ENCODE measurements at places on chromosomes 2 and 18. TPM values are rescaled to one million over a fixed set of nuclear protein-coding genes. Genes with fewer than 3 reads are reported as not detected.

Gene TUBA4B
- not detected for total RNA-seq

Gene OTOF
- total RNA-seq: 1.6 TPM

- no peak for DNase-seq
Observed at GRCh38 chr18:48947092-48947491, 3.7 kb downstream of the SMAD7 start.

DNA sequence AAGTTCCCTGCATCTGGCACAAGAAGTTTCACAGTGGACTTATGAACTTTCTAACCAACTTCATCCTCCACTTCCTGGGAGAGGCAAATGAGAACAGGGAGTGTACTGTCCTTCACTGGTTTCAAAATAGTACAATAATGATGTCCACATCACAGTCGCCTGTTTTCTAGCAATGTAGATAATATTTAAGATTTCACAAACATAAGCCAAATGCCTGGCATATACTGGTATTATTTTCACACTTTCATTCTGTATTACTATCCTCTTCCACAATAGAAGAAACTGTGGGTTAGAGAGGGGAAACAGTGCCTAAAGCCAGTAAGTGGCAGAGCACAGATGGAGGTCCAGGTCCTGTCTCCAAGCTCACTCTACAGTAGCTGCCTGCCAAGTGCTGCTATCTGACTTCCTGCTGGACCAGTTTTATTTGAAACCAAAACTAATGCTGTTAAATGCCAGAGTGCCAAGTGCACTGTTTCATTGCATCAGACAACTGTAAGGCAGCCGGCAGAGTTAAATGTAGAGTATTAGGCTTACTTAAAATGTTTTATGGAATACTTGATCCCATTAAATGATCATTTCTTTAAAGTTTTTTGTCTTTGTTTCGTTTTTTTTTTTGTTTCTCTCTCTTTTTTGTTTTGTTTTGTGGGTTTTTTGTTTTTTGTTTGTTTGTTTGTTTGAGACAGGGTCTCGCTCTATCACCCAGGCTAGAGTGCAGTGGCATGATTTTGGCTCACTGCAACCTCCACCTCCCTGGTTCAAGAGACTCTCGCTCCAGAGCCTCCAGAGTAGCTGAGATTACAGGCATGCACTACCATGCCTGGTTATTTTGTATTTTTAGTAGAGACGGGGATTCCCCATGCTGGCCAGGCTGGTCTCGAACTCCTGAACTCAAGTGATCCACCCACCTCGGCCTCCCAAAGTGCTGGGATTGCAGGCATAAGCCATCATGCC, 15.1 kb downstream of the COBLL1 start:
- no peak for DNase-seq

Measured in activated T-cell treated with anti-CD3 and anti-CD28 coated beads, Interleukin-2, amount 50 U/mL, for 72 hours (primary cell).